ENCODE measurements at places on chromosomes 2 and 18. TPM values are rescaled to one million over a fixed set of nuclear protein-coding genes. Genes with fewer than 3 reads are reported as not detected.

IL1A gene
- 1.2 TPM for total RNA-seq

GKN1 gene
- total RNA-seq = not detected

STPG4 gene
- 0.13 TPM for total RNA-seq

CROCC2 gene
- not detected for total RNA-seq

SRD5A2 gene
- under 0.01 TPM for total RNA-seq

FOXD4L1 gene
- not detected for total RNA-seq

WDR43 gene
- 144 TPM for total RNA-seq

FAM168B gene
- total RNA-seq = 121 TPM

G6PC2 gene
- total RNA-seq = not detected

IL36RN gene
- not detected for total RNA-seq

SATB2 gene
- total RNA-seq = 1.3 TPM

COX7A2L gene
- 185 TPM for total RNA-seq

DPYSL5 gene
- not detected for total RNA-seq

DLX1 gene
- not detected for total RNA-seq

GKN2 gene
- not detected for total RNA-seq

ZBTB7C gene
- under 0.01 TPM for total RNA-seq

RTP5 gene
- total RNA-seq = not detected

Measured in thoracic aorta endothelial cell (primary cell).